Activated naive CD8-positive, alpha-beta T cell treated with anti-CD3 and anti-CD28 coated beads, Interleukin-2, amount 50 U/mL, for 24 hours (primary cell): ENCODE measurements at places on chromosomes 5 and 9.

DNA sequence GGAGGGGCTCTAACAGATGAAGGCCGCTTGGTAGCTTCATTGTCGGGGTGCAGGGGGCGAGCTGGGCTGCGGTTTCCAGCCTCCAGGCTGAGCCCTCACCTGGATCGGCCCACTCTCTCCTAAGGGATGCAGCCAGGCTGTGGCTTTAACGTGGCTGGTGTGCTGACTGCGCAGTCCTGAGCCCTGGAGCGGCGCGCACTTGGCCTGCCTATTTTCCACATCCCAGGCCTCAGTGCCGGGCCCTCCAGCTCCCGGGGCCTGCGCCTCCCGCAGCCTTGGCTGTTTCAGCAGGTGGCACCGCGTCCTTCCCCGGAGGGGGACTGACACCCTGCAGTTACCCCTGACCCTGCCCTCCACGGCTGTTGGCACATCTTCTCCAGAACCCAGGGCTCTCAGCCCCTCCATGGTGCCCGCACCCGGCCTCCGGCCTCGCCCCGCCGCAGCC is 1.4 kb downstream of the RNU6ATAC start:
- DNase-seq: no peak

GRCh38 chr9:76609285-76610010 is 150.5 kb downstream of the GCNT1 start:
- no peak for DNase-seq

GRCh38 chr9:138072161-138072842 is 194.7 kb downstream of the CACNA1B start:
- no peak for DNase-seq

- DNase-seq: no peak
These were observed 181.3 kb upstream of the DMRT1 start for GRCh38 chr9:660227-660626.

- DNase-seq: no peak
These were observed 237.4 kb upstream of the PRDM9 start for GRCh38 chr5:23269981-23270380.

DNA sequence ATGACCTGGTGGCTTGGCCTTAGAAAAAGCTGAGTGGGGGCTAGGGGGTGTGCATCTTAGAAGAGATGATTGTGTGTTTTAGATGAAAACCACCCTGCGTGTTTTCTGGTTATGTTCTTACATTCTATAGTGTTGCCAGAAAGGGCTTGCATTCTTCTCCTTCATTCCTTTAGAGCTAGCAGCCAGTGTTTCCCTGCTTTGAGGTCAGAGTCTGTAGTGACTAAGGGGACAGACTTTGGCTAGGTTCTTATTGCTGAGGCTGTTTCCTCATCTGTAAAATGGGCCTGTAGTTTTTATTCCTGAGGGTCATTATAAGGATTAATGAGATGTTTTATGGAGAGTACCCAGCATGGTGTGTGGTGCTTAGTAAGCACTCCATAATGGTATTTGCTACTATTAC is 6.4 kb downstream of the MAST4 start:
- no peak for DNase-seq
